ENCODE measurements at places on chromosomes 16 and 17.

GRCh38 chr17:47205419-47205963 is 3.7 kb upstream of the MYL4 start:
- peak; percentile 42 for DNase-seq

DNA sequence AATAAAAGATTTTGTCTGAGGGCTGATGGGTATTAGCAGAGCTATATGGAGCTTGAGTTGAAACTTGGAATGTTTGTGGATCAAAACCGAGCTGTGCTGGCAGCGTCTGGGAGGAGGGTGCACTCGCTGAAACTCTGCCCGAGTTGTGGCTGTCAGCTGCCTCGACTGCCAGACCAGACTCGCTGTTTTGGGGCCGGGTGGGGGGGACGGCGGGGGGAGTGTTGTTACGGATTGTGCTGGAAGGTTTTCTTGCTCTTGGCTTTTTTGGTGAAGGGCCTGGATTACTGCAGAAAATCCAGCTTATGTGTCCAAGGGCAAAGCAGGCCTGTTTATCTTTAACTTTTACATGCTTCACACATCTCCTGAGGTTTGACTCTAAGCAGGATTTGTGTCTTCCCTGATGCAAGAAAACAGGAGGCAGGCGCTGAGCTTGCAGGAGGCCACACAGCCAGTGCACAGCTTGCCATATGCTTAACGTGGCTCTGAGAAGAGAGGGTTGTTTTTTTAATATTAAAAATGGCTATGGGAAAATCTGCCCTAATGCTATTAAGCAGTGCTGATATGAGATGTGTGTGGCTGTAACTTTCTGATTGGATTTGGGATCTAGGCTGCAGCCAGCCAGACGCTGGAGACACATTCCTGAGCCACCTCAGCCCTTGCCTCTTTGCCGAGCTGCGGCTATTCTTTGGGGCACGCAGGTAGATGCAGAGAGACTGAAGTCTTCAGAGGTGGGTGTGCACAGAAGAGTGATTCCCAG is 20.5 kb upstream of the RPTOR start:
- DNase-seq = no peak

DNA sequence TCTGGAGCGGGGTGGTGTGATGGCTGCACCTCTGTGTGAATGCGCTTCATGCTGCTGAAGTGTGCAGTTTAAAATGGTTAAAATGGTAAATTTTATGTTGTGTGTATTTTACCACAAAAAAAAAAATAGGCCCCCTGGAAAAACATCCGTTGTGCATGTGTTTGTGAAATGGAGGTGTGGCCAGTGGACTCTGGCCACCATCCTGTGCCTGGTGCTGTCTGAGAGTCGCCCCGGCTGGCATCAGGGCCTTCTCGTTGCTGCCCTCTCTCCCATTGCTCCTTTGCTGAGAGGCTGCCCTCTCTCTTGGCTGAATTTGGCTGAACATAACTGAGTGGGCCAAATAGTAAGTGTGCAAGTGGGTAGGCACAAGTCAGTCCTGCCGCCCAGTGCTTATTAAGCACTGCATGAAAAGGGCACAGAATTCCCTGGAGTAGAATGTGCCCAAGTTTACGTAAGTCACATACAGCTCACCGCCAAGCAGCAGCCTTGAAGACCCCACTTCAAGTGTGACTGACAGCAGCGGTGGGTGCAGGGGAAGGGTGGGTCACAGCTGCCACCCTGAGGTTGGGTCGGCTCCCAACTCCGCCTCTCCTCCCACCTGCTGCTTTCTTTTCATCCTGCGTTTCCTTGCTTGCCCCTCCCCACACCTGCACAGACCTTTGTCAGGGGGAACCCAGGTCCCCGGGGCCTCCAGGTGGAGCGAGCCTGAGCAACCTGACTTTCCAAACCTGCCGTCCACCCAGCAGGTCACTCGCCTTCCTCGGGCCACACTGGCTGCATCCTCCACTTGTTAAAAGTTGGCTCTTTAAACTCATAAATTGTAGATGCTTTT is 46.8 kb downstream of the FOXK2 start:
- no peak for DNase-seq

DNA sequence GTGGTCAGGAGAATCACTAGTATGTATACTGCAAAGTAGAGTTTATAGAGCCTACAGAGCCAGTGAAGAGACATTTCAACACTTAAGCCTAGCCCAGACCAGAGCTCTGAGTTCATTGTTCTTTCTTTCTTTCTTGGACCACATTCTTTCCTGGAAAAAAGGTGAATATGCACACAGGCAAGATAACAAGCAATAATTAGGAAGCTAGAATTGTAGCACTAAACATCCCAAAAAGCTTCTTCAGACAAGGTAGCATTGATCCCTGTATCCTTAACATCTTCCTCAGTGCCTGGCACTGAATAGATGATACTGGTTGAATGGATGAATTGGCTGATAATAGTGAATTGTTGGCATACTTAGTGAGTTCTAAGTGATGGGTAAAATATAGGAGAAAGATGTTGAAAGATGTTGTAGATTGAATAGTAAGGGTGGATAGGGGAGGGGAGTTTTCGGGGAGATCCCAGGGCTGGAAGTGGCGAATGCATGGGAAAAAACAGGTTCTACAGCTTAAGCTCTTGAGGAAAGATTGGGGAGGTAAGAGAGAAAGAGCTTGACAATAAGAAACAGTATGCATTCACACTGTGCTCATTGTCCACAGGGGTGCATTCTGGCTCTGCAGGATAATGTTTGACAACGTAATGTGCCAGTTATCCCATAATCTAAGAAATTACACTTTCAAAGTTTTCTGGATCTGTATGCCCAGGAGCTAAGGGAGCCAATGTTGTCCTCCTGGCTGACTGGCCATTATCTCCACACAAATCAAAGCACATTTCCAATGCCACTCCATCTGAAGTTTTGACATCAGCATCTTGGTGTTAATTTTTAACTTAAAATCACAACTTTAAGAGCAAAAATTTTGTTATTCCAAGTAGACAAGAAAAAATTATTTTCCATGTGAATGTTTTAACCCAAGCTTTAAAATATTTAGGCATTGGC is 35.6 kb downstream of the TUBD1 start:
- no peak for DNase-seq

DNA sequence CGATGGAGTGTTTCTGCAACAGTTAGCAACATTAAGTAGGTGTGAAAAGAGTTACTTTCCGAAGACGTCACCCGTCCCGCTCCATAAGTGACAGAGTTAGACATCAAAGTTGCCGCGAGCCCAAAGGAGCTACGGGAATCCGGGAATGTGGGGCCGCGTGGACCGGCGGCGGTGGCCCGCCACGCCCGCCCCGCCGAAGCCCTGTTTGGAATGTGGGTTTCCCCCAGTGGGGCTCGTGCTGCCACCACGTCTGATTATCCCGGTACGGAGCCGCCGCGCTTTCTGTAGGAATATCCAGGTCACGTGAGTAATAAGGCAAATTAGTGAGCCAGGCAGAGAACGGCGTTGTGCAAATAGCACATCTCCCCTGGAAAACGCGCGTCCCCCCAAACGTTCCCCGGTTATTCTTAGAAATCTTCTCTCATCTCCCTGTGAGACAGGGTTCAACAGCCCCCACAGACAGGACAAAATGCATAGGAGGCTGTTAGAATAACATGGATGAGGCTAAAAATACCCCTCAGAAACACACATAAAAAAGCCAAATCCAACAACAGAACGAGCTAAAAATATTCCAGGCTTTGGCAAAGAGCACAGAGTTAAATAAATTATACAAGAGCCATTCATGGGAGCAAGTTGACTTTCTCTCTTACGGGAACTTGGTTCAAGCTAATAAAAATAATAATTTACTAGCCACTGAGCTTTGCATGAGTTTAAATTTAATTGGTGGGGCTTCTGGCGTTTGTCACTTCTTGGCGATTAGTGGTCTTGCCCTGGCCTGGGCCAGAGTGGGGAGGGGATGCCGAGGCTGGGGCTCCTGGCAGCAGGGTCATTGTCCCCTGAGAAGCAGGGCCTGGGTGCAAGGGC is 8.6 kb downstream of the BAHCC1 start:
- DNase-seq = no peak

- no peak for DNase-seq
Observed at GRCh38 chr17:37064956-37065355, 116.2 kb downstream of the AATF start.

DNA sequence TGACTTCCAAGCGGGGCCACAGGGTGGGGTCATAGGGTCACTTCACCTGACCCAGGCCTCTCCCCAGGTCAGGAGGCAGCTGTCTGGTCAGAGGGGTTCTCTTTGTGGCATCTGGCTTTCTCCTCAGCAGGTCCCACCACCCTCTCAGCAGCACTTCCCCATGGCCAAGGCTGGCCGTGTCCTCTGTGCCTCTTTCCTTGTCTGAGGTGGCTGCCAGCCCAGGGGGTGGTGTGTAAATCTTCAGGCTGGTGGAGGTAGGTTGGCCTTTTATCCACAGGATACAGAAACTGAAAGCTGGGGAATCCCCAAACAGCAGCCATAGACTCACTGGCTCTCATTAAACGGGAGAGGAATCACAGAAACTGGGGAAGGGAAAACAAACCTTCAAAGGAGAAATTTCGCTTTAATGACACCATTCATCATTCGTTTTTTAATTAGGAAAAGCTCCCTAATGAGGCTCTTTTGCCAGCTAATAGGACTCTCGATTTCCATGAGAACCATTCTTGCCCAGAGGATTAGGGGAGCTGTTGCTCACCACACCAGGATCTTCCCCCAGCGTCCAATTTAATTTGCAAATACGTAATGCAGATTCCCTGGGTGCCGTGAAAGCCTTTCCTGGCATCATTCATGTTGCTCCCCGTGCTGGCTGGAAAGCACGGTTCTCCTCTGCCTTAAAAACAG is 18.0 kb downstream of the C17orf75 start:
- no peak for DNase-seq

- DNase-seq = no peak
Observed at GRCh38 chr17:80868022-80868609, 123.5 kb upstream of the CHMP6 start.

GRCh38 chr16:85393674-85394451 is 219.3 kb upstream of the GSE1 start:
- no peak for DNase-seq

- no peak for DNase-seq
Observed at GRCh38 chr17:80698297-80698696, 153.7 kb downstream of the RPTOR start.

GRCh38 chr16:85637808-85638647 is 24.9 kb downstream of the GSE1 start:
- DNase-seq = no peak

GRCh38 chr16:66933776-66934137 is 445 bp downstream of the CIAO2B start:
- DNase-seq = no peak

GRCh38 chr16:9072806-9073341 is 18.6 kb upstream of the HAPSTR1 start:
- DNase-seq = no peak

DNA sequence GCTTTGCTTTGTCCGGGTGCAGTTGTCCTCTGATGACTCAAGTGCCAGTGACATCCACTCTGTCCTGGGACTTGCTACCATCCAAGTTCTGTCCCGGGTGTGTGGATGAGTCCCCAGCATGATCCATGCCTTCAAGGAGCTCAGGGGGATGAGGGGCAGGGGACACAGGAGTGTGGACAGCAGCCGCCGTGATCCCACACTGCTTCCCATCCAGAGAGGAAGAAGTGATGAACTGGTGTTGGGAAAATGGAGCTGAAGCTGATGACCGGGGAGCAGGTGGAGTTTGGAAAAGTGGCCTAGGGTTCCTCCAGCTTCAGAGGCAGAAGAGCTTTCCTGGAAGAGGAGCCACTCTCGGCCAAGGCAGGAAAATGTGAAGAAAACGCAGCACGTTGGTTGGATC is 249.6 kb upstream of the TNRC6C start:
- no peak for DNase-seq

GRCh38 chr17:63390090-63390489 is 56.0 kb downstream of the CYB561 start:
- no peak for DNase-seq

- DNase-seq = no peak
Observed at GRCh38 chr16:15788846-15789239, 68.0 kb downstream of the MYH11 start.

DNA sequence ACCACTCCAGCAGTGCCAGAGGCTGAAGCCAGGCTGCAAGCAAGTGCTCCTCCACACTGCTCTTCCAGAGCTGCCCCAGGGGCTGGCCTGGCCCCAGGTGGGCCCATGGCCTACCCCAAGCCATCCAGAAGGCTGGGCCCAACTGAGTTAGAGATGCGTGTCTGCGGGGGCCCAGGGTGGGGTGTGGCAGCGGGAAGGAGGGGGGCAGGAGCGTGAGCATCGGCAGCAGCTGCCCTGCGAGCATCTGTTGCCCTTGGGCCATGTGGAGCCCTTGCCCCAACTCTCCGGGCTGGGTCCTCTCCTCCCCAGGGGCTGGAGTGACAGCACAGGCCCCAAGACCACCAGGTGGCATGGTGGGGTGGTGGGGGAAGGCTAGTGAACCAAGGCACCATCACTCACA is 7.3 kb upstream of the SREBF1 start:
- DNase-seq = no peak

GRCh38 chr17:4142107-4142900 is 526 bp downstream of the ZZEF1 start:
- no peak for DNase-seq

- DNase-seq = peak; percentile 60
Observed at GRCh38 chr17:19753051-19753509, 5.0 kb upstream of the ALDH3A1 start.

All from pons (tissue), 1 donor.